Activated T-cell treated with anti-CD3 and anti-CD28 coated beads for 1 hour (primary cell): ENCODE measurements at places on chromosomes 4 and X.

GRCh38 chrX:40573763-40574162 is 7.0 kb upstream of the ATP6AP2 start:
- no peak for DNase-seq

GRCh38 chrX:152817078-152817764 is 13.3 kb downstream of the CETN2 start:
- no peak for DNase-seq

DNA sequence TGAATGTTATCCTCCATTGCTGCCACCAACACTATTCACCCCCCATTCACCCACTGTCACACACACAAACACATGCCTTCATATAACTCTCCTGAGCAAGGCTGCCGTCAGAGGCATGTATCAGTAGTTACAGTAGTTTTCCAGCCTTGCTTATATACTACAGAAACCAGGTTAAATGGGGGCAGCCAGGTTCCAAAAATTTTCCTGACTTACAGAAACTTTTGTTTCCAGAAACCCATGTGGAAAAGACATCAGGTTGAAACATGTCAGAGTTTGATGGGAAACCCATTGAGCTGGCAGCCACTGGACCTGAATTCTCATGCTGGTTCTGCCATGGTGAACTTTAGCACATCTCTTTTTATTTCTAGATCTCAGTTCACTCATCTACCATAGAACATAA is 64.0 kb downstream of the COX18 start:
- no peak for DNase-seq

DNA sequence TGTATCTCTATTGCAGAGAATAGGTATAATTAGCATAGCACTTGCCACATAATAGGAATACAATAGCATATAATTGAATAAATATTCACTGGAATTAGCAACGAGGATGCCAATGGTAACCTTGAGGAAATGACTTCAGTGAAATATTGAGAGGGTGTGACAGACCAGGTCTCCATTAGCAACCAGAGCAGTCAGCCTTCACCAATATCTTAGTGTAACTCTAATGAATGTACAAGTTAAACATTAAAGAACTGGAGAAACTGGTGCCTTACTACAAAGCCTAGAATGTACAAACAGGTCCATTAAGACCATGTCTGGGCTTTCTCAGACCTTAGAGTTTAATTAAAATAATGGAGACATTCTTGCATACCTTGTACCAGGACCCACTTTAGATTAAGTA is 143.0 kb downstream of the MAGEB17 start:
- DNase-seq, result no peak

DNA sequence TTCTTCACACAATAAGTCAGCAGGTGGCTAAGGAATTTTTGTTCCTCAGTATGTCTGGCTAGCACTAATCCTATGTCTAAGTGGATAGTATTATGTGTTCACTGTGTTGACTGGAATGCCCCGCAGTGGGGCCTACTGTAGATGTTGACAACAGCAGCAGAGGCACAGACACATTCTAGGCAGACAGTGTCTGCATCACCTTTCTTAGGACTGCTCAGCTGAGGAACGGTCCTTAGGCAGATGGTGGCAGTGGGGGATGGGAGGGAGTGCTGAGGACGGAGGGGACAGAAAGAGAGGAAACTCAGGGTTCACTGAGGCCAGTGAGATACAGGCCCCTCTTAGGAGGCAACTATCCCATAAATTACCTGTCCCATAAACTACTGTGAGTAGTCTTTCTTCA is 44.6 kb upstream of the LEF1 start:
- DNase-seq, result no peak
